Fibroblast of villous mesenchyme (primary cell): ENCODE measurements at places on chromosomes 16 and 17.

- DNase-seq, result no peak
Measured at GRCh38 chr16:60204181-60204580, 1470.1 kb upstream of the GOT2 start.

DNA sequence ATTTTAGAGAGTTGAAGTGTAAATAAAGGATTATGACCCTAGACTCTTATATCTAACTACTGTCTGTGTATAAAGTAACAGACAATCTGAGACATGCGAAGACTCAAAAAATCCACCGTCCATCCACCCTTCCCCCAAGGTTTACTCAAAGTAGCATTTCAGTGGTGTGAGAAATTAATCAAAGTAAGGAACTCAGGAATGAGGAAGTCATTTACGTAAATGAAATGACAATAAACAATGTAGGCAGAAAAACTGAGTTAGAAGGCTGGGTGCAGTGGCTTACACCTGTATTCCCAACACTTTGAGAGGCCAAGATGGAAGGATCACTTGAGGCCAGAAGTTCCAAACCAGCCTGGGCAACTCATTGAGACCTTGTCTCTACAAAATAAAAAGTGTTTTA lies 19.8 kb upstream of the NTN1 start:
- no peak for DNase-seq

- peak; percentile 57 for DNase-seq
Measured at GRCh38 chr17:75277664-75278071, 6.6 kb upstream of the MIF4GD start.

GRCh38 chr17:74011966-74012365 lies 191.5 kb upstream of the RPL38 start:
- DNase-seq, result no peak

- no peak for DNase-seq
Measured at GRCh38 chr16:3548859-3549258, 28.3 kb downstream of the NLRC3 start.

DNA sequence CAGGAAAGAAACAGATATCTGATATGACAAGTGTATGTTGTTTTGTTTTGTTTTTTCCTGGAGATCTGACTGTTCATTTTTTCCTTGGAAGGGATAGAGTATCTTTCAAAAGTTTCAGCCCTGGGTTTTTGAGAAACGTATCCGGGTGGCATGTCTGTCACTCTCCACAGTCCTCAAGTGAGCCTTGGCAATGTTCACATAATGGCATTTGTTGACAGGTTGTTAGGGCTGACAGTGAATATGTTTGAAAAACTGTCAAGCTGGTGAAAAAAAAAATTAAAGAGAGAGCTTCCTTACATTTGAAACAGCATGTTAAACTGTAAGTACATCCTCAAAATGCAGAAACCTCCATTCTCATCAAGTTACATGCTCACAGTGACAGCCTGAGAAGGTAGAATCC lies 113.0 kb upstream of the DYNLRB2 start:
- no peak for DNase-seq

DNA sequence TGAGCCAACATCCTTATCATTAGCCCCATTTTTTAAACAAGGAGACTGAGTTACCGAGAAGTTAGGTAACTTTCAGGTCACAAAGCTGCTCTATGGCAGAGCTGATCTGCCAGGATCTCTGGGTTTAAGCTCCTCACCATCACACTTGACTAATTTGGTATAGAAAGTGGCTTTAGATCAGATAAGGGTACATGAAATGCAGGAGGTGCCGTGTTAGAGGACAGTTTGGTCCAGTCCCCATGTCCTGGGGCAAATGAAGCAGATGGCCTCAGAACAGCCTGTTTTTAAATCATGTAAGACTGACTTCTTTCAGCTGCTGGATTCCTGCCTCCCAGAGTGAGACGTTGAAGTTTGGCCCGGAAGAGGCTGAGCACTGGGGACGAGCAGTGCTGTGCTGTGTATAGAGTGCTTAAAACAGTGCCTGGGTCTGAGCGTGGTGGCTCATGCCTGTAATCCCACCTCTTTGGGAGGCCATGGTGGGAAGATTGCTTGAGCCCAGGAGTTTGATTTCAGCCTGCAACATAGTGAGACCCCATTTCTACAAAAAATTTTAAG lies 187.0 kb upstream of the CACNG3 start:
- DNase-seq, result no peak

DNA sequence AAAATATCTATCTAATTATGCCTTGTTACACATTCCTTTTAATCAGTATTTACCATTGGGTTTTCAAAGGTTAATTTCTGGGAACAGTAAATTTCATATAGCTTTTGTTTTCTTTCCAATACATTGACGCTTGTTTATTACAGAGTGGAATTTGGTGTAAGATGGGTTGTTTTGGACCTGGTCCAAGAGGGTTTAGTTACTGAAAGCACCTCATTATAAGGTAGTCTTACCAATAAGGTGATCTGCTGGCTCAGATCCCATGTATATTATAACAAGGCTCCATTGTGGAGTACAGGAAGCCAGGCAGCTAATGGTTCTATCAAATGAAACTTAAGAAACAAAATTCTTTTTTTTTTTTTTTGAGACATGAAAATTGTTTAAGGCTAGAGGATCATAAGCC lies 87.3 kb upstream of the NACA2 start:
- no peak for DNase-seq

DNA sequence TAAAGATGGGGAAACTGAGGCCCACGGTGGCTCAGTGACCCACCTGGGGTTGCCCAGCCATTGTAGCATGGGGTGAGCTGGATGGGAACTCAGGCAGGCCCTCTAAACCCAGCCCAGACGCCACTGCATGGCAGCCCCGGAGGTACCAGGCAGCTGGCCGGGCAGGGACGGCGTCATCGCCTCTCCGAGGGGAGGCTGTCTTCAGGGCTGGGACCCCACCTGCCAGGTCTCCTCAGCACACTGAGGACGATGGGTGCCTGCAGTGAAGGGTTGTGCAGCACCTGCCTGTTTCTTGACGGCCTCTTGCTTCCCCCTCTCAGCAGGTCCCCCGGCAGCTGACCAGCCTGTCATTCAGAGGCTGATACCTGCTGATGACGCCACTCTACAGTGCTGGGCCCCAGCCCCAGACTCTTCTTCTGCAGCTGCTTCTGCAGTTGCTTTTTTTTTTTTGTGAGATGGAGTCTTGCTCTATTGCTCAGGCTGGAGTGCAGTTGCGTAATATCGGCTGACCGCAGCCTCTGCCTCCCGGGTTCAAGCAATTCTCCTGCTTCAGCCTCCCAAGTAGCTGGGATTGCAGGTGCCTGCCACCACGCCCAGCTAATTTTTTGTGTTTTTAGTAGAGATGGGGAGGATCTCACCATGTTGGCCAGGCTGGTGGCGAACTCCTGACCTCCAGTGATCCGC lies 24.7 kb downstream of the RNF213 start:
- no peak for DNase-seq

GRCh38 chr16:9526791-9527190 lies 435.3 kb downstream of the HAPSTR1 start:
- DNase-seq, result no peak

DNA sequence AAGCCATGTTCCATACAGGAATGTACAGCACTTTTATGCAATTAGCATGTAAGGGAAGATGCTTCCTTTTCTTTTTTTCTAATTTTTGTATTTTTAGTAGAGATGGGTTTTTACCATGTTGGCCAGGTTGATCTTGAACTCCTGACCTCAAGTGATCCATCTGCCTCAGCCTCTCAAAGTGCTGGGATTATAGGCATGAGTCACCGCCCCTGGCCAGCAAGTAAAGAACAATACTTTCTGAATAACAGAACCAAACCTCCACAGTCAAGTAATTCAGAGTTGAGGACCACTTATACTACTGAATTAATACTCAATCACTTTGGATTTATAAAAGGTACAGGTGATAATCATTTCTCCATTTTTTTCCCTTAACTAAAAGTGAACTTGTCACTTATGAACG lies 13.0 kb downstream of the C16orf87 start:
- DNase-seq, result peak; percentile 33
